HFF-Myc (cell line): ENCODE measurements at places on chromosomes 12 and 14.

DNA sequence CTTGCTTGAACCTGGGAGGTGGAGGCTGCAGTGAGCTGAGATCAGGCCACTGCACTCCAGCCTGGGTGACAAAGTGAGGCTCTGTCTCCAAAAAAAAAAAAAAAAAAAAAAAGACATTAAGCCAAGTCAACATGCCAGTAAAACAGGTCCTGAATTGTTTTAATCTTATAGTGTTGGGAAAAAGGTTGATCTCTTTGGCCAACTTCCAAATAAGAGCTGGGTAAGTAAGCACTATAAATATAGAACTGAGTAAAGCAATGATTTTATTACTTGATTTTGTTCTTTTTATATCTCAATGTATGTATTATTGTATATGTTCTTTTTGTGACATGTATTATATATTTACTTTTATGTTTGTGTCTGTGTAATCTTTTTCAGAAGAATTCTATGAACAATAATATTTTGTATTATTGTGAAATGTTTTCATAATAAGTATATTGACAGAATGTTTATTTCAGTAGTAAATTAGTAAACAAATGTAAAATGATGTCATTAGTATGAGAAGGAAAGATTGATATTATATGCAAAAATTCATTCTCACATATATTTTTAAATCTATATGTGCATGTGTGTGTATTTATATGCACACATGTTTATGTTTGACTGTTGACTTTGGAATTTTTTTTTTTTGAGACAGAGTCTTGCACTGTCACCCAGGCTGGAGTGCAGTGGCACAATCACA, 9.6 kb upstream of the AKAP6 start:
- DNase-seq, result no peak

DNA sequence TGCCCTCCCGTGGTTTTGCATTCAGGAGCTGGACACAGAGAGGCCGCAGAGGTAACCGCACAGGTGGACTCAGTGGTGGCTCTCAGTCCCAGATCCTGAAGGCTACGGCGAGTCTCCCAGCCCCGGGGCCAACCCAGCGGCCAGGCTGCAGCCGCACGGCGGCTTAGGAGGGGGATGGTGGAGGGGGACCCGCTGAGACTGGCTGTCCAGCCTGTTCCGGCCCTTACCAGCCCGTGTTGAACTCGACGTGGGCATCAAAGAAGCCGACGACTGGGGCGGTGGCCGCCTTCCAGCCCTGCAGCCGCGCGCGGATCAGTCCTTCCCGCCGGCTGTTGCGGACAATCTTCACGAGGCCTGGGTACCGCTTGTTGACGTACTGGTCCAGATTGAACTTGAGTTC, 68.7 kb downstream of the GALNT9 start:
- DNase-seq, result no peak

DNA sequence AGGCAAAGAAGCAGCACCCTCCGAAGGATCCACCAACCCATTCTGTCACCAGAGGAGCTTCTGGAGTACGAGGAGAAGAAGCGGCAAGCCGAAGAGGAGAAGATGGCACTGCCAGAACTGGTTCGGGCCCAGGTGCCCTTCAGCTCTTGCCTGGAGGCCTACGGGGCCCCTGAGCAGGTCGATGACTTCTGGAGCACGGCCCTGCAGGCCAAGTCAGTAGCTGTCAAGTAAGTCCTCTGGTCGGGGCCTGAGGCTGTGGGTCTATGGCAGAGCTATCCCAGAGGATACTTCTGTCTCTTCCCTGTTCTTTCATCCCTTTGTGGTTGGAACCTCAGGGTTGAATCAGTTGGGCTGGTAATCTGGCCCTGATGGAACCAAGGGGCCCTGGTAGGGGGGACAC, 5.9 kb upstream of the TPI1 start:
- DNase-seq, result no peak

GRCh38 chr12:96441816-96442215, 41.6 kb upstream of the CDK17 start:
- DNase-seq, result no peak

DNA sequence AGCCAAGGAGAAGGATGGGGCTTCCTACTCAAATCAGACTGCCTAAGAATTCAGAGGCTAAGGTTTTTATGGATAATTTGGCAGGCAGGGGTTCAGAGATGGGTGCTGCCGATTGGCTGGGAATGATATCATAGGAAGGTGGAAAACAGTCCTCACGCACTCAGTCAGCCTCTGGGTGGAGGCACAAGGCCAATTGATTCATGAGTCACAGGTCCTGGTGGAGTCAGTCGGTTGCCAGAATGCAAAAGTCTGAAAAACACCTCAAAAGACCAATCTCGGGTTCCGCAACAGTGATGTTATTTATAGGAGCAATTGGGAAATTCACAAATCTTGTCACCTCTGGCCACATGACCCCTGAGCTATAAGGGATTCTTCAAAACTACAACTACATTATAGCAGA, 105.5 kb downstream of the GXYLT1 start:
- peak; percentile 9 for DNase-seq

DNA sequence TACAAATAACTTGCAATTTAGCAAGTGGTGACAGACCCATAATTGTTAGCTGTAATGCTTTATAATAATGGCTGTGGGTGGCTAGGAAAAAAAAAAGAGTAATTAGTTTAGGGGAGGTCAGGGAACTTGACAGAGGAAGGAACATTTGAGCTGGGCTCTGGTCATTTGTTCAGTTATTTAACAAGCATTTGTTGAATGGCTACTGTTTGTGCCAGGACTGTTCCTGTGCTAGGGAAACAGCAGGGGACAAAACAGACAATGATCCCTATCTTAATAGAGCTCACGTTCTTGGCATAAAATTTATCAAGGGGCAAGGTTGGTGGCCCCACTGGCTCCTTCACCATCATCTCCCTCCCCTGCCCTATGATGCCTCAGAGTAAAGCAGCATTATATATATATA, 18.5 kb downstream of the CHST11 start:
- DNase-seq, result no peak

DNA sequence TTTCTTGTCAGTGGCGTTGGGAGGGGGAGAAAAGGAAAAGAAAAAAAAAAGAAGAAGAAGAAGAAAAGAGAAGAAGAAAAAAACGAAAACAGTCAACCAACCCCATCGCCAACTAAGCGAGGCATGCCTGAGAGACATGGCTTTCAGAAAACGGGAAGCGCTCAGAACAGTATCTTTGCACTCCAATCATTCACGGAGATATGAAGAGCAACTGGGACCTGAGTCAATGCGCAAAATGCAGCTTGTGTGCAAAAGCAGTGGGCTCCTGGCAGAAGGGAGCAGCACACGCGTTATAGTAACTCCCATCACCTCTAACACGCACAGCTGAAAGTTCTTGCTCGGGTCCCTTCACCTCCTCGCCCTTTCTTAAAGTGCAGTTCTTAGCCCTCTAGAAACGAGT, 1.9 kb downstream of the ASCL1 start:
- DNase-seq, result no peak

GRCh38 chr12:7175493-7175892, 14.0 kb upstream of the PEX5 start:
- DNase-seq, result no peak

DNA sequence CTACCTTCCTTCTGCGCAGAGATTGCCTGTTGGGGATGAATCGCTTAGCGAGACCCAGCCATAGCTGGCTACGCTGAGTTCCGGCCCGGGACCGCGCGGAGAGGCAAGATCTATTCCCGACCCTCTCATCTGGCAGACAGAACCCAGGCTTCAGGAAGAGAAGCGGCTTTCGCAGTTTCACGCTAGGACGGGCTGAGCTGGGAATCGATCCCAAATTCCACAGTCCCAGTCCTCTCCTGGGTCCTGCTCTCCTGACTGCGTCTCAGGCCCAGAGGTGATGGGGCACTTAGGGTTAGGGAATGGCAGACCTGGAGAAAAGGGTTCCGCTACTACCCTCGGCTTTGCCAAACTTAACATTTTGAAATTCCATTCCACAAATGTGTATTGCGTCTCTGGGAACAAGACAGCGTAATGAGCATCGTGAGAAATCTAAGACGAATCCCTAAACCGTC, 2.8 kb downstream of the PTPN21 start:
- no peak for DNase-seq

DNA sequence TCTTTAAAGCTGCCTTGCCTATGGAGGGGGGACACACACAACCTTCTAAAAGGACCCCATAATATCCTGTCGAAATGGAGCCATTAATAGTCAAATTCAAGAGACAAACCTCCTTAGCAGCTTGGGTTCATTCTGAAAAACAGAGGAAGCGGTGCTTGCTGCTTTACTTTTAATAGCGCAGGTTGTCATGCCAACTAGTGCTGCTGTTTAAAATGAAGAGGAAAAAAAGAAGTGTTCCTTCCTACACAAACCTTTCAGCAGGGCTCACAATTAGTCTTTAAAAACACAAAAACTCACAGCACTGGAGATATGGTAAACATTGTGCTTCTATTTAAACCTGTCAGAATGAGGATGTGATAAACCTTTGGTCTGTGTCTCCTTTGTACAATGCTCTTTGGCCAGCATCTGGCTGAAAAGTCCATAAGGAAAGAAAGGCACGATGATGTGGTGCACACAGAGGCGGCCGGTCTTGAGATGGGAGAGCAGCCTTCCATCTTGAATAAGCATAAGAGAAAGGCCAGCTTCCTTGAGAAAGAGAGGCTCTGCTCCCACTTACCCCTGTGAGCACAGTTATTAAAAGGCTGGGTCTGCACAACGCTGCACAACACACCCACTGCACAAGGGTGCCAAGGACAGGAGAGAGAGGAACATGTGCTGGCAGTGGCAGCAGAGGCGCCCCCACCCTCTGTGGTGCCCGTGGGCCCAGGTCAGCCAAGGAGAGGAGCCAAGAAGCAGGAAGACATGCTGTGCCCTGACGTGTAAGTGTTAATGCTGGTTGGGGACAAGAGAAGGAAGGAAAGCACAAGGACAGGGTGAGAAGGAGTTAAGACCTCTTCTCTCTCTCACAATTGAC, 144.6 kb downstream of the TTC7B start:
- DNase-seq, result no peak

- DNase-seq, result no peak
These were observed 141.0 kb downstream of the SLC15A4 start for GRCh38 chr12:128682548-128683275.

DNA sequence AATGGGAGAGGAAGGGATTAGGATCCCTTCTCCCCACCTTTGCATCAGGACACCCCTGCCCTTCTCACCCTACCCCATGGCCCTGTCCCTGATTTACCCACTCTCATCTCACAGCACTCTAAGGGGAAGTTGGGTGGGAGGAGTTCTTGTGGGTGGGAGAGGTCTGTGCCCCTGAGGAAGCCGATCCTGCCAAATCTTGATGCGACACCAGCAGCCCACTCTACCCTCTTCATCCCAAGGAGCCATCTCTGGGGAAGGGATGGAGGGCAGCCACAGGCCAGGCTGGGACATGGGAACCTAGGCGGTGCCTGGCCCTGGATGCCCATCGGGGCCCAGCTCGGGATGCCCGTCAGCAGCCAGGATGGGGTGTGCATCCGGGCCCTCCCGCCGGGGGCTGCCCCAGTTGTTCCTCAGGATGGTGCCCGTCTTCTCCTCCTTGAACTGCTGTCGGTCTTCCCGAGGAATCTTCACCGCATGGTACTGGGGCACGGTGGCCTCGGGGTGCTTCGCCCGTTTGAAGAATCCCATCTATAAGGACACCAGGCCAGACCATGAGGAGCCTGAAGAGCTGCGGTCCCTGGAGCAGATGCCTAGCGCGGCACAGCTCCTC, 22.8 kb downstream of the ITGA7 start:
- DNase-seq, result no peak

- no peak for DNase-seq
These were observed 16.5 kb downstream of the TRAF3 start for GRCh38 chr14:102793531-102794328.

DNA sequence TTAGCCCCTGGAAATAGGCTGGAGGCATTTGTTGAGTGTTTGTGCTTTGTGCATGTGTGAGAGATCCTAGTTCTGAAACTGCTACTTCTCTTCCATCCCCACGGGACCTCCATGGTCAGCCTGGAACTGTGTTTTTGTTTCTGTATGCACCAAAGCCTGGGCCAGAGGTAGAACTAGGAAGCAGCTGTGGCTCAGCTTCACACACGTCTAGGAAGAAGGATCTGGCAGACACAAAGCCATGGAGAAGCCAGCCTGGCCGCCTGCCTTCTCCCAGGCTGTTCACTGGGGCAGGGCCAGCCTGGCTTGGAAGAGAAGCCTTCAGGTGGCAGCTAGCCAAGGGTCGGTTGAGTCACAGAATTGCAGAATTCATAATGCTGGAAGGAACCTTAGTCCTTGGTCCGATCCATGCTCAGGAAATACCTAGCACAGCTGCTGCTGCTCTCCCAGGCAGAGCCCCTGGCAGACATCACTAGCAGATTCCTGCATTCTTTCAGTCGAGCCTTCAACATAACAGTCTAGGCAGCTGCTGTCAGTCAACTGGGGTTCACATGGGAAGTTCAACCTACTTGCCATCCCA, 27.0 kb downstream of the RIN3 start:
- DNase-seq, result peak; percentile 96

GRCh38 chr12:109863847-109864712, 16.3 kb downstream of the GLTP start:
- no peak for DNase-seq

GRCh38 chr12:6253278-6253677, 53.1 kb downstream of the CD9 start:
- no peak for DNase-seq

DNA sequence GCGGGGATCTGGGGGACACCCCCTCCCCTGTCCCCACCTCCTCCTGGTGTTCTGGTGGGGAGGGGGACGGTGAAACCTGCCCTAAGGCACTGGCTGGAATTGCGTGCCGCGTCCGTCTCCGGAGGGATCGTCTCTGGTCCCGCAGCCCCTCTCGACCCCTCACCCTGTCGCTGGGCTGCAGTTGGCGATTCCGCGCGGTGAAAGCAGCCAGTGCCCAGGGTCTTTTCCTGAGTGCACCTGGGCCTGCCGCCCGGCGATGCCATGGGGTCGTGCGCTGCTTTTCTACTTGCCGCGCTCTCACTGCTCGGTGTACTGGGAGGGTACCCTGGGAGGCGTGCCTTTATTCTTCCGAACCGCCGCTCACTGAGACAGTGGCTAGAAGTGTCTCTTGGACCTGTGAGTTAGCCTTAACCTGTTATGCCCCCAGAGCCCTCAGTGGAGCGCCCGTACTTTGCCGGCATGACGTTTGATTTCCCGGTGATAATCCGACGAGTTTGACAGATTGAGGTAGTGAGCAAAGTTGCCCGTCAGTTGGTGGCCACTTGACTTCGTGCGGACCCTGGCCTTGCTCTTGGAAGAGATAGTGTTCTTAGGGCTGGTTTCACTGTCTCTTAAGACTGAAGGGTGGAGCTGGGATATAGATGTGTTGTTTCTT, 788 bp downstream of the SFSWAP start:
- DNase-seq, result no peak
